Cortex of kidney (tissue), 1 donor: ENCODE measurements at places on chromosomes 11 and 22.

DNA sequence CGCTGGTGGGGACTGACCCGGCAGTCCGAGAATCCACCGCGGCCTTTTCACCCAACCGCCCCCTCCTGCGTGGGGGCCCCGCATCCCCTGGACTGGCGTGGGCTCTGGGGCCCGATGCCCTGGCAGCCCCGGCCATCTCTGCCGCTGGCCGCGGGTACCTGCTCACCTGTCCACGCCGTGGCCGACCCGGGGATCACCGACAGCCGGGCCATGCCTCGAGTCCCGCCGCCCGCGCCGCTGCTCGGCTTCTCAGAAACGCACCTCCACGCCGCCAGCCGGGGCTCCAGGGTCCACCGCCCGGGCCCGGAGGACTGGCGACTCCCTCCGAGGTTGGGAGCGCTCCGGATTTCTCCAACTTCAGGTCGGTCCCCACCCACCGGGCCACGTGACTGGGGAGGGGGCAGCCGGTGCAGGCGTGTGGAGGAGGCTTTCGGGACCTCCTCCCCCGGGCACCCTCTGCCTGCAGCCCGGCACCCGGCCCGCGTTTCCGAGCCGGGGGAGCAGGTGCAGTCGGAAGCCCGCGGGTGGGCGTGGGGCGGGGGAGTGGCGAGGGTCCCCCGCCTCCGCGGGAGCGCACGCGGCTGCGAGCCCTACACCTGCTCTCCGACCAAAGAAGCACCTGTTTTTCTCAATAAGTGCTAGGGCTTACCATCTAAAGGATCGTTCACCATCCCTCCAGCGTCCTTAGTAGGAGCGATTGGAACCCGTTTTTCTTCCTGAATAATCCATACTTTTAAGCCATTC lies 554 bp upstream of the NRIP3 start:
- no peak for DNase-seq

DNA sequence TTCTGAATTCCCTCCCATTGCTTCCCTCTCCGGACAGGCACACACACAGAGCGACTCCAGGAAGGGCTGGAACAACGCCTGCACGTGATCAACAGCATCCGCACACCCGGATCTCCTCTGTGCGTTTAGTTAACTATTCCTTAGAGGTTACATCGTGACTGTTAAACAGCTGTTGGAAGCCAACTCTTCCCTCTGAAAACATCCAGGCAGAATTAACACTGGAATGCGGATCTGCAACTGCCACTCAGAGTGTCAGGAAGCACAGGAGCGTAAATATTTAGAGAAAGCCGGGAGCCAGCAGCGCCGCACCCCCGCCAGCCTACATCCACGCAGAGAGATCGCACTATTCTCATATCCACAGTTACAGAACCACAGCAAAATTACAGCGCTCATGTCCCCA lies 46.2 kb downstream of the SHANK2 start:
- no peak for DNase-seq

GRCh38 chr11:122163053-122163819 lies 47.2 kb upstream of the BLID start:
- DNase-seq, result no peak

GRCh38 chr11:119975561-119976152 lies 162.3 kb downstream of the TRIM29 start:
- no peak for DNase-seq

GRCh38 chr11:112100462-112100861 lies 13.8 kb downstream of the SDHD start:
- no peak for DNase-seq

- DNase-seq, result no peak
Measured at GRCh38 chr11:11142430-11142829, 210.6 kb downstream of the CSNK2A3 start.

GRCh38 chr11:63590024-63590788 lies 24.0 kb downstream of the PLAAT3 start:
- DNase-seq, result no peak

DNA sequence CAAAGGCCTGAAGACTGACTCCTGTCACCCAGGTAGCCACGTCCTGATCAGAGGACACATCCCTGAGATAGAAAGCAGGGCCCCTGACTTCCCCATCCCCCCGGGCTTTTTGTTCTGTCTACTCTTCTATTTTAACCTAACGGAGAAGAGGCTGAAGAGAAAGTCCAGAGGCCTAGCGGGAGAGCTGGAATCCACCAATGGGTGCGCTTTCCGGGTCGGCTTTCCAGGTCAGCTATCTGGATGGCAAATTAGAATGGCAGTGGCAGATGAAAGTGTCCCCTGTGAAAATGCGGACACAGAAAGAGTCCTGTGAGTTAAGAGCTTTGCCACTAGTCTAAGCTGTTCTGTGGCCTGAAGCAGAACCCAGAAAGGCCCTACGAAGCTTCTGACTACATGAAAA lies 13.1 kb upstream of the SERPING1 start:
- no peak for DNase-seq

DNA sequence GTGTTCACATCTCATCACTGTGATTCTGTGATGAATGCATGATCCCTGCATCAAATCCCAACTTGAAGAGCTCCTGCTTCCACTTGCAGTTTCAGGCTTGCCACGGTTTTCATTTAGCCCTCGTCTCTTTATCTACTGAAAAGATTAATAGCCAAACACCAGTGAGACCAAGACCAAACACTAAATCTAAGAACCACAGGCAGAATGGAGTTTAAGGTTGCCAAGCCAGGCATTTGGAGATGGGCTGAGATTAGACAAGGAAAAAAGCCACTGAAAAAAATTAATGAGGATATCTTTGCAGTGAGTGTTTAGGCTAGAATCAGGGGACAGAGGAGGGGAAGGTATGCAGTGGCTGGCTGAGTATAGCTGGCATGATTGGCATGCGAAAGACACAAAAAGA lies 227.2 kb upstream of the BLID start:
- no peak for DNase-seq

DNA sequence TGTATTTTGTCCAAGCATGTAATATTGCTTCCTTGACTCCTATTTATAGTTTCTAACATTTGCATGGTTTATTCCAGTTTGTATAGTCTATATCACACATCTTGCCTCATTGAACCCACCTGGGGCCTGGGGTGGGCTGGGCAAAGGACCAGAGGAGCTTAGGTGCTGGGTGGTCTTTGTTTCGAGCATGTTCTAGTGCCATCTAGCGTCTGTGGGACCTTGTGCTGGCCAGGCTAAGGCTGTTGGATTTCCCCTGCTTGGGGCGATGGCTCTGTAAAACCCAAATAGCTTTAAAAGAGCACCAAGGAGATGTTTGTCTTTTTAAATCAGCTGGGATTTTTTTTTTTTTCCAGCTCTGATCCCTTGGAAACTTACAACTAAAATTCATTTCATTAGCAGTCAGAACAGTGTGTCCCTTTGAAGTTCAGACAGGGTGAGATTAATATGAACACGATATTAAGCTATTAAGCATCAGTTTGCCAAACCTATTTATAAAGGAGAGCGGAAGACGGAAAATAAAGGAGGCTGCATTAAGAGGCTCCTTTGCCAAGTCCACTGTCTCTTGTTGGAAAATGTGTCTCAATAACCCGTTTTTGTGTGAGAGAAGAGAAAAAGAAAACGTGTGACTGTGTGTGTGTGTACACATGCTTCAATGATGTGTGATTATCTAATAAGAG lies 157.4 kb downstream of the COMMD9 start:
- DNase-seq, result no peak

- no peak for DNase-seq
Measured at GRCh38 chr22:25930083-25930482, 188.1 kb downstream of the MYO18B start.

- no peak for DNase-seq
Measured at GRCh38 chr22:24445481-24446259, 18.3 kb downstream of the ADORA2A start.

DNA sequence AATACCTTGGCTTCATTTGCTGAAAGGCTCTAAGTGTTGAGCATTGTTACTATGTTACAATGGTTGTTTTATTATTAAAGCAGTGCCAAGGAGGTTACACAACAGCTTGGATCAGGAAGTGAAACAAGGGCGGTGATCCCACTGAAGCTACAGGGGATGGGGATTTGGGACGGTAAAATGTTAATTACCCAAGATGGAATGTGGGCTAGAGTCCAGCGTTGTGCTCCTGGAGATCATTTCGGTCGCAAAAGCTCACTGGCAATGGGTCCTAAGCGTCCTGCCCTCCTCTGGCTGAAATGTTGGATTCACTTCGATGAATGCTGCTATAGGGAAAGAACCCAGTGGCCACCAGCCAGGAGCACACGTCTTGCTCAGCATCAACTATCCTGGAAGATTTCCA lies 48.3 kb downstream of the FAM83F start:
- no peak for DNase-seq
